ENCODE measurements at places on chromosomes 3 and 15.
A peak's percentile ranks its signal among the peaks of the same experiment; 100 is the strongest.

DNA sequence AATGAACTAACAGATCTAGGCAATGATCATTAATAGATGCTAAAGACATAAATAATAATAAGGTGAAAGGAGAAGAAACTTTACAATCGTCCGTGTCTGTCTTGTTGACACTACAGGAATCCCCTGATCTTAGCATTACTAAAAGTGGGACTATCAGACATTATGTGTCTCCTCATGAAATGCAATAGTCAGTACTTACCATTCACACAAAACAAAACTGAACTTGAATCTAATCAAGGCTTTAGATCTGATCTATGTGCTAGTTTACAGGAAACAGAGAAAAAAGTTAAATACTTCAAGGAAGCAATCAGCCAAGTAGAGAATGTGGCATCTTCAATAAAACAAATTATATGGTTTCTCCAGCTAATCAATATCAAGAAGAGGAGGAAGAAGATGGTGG lies 73.7 kb downstream of the PIK3CB start:
- no peak for DNase-seq

DNA sequence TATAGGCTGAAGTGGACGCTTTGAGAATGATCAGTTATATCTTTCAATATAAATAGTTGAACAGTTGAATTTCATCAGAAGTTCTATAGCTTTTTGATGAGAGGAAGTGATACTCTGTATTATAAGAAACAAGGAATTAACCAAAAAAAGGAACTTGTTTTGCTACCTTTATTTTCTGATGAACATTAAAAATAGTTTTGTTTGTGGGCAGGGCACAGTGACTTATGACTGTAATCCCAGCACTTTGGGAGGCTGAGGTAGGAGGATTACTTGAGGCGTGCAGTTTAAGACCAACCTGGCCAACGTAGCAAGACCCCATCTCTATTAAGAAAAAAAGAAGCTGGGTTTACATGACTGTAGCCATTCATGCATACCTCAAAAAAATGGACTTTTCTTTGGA lies 16.7 kb downstream of the BLOC1S6 start:
- DNase-seq: no peak

- DNase-seq: peak; percentile 49
These were observed 66.2 kb downstream of the KLF13 start for GRCh38 chr15:31392761-31393401.

GRCh38 chr3:78642226-78643035 lies 1125.4 kb downstream of the ROBO1 start:
- no peak for DNase-seq

GRCh38 chr3:186788482-186789370 lies 5.3 kb downstream of the EIF4A2 start:
- no peak for DNase-seq

GRCh38 chr3:150583028-150583427 lies 20.1 kb upstream of the SELENOT start:
- peak; percentile 51 for DNase-seq

DNA sequence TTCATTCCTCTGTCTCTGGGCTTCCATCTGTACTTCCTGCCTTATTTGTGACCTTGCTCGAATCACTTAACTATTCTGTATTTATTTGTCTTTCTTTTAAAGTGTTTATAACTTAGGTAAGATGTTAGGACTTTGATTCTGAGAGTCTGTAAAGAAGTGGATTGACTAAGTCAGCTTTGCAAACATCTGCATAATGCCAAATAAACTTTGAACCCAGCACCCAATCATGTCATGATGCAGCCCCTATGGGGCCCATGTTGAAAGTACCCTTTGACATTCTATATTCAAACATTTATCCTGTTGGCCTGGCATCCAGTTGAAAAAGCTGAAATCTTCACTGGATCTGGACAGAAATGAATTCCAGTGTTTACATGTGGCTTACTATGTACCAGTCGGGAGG lies 3.8 kb upstream of the MYRIP start:
- DNase-seq: no peak

DNA sequence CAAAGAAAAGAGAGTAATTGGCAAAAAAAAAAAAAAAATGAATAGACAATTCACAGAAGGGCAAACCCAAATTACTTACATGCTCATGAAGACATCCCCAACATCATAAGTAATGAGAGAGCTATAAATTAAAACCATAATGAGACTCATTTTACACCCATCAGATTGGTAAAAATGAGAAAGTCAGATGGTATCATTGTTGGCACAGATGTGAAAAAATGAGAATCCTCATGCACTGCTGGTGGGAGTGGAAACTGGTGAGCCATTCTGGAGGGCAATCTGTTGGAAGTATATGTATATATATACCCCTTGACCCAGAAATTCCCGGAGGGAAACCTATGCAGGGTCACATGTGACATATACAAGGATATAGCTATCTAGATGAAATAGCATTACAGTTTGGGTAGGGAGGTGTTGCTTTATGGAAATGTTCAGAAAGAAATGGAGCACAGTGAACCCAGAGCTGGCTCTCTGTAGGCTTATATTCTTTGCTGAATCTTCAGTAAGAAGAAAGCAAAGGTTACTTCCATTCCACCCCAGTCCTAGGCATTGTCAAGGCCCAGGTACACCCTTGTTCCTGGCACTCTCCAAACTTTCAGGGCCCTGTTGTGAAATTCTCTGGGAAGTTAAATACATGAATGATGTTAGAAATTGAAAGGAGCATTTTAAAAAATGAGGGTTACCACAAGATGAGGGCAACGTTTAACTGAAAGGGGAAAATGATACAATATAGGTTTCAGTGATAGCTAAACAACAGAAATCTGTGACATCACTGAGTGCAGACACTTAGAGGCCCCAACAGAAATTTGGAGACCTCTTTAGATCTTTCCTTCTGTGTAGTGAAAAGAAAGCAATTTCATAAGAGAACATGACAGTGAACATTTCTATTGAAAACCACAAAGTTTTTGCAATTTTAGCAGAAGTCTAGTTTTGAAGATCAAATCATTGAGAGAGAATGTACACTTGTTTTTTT lies 132.7 kb upstream of the TPRG1 start:
- DNase-seq: no peak

- DNase-seq: no peak
These were observed 190.1 kb downstream of the NSMCE3 start for GRCh38 chr15:29079479-29079878.

GRCh38 chr15:42080919-42081830 lies 13.2 kb downstream of the PLA2G4D start:
- DNase-seq: no peak

GRCh38 chr15:58171476-58172061 lies 33.4 kb downstream of the AQP9 start:
- no peak for DNase-seq

DNA sequence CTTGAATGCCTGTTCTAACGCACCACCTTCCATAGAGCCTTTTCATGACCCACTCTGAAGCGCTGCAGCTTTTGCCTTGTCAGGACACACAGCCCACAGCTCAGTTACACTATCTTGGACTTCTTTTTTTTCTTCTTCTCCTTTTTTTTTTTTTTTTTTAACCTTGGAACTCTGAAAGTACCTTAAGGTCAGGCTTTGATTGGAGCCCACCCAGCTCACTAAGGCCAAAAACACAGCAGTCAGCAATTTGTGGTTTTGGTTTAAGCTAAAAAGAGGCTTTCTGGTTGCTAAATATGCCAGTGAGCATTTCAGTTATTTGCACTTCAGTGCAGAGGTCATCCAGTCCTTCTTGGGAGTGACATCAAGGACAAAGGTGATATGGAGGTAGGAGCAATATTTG lies 1.7 kb downstream of the SLC25A20 start:
- DNase-seq: no peak

DNA sequence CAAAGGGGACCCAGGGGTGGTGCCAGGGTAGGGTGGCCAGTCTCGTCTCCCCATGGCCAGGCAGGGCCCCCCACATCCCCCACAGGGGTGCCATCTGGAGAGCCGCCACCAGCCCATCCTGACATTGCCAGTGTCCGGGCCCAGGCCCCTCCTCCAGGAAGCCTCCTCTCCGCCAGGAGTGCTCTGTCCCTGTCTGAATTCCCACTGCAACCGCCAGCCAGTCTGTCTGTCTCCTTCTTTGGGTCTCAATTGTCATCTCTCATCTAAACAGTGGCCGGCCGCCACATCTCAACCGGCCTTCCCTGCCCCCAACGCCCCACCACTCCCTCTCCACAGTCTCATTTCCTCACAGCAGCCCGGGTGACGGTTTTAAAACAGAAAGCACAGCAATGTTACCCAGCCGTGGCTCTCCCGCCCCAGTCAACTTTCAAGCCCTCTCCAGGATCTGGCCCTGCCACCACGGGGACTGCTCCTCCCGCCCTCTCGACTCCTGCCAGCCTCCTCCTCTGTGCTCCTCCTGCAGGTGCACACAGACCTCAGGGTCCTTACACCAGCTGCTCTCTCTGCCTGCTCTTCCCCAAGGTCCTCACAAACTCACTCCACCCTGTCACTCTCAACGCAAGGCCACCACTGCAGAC lies 57.0 kb downstream of the IQSEC1 start:
- DNase-seq: peak; percentile 72

GRCh38 chr3:182258538-182259177 lies 534.6 kb upstream of the ATP11B start:
- peak; percentile 21 for DNase-seq

DNA sequence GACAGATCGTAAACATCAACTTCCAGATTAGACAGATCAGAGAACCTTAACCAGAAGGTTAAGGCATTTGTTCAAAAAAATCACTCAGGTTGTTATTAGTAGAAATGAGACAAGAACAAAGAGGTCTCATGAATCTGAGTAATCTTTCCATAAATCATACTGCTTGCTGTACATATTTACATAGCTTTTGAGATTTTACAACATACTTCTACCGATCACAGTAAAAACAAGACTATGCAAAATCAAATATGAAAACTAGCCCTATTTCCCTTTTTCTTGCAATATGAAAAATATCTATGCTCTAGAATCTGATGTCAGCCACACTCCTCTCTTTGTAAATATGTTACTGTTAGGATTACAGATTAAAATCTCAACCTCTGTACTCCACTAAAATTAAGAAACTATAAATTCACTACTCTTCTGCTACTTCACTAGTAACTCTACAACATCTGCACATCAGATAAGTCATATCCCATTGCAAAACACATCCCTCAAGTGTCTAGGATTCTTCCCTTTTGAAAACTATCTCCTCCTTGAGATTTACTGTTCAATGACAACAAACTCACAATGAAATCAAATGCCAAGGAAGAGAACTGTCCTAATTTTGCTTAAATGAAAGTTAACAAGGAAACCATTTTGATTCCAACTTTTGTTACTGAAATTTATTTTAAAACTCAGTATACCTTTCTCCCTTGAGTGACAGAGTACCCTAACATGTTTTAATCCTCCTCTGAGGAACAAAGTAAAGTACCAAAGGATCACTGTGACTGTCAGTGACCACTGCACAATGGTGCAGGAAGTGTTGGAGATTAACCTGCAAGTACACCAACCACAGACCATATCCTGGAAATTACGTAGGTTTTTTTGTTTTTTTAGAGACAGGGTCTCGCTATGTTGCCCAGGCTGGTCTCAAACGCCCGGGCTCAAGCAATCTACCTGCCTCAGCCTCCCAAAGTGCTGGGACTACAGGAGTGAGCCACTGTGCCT lies 12.8 kb downstream of the DCUN1D1 start:
- peak; percentile 35 for DNase-seq

- no peak for DNase-seq
These were observed 14.4 kb upstream of the TBL1XR1 start for GRCh38 chr3:177211503-177212277.

GRCh38 chr15:81093961-81094360 lies 40.1 kb upstream of the CFAP161 start:
- DNase-seq: no peak

DNA sequence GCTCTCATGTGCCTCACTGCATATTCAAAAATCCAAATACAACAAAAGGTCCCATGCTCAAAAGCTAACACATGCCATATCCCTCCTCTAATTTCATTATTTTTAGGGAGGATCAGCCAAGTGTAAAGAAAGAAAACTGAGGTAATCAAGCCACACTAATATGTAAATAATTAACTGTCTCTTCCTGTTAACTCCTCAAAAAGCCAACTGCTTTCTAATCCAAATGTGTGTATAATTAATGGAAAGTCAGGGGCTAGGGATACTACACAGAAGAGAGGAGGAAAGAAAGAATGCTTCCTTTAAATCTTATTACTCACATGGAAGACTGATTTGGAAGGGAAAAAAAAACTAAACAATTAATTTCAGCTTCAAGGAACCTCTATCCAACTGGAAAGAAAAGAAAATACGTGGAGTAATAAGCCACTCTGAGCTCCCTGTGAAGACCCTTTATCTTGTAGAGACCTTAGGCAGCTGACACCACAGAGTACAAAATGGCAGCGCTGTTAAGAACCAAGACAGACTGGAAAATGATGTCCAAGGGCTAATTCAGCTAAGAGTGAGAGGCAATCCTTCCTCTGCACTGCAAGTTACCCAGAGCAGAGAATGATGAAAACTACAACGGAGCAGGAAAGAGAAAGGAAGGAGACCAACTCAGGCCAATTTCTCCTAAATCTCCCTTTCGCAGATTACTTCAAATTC lies 56.8 kb downstream of the ZNF148 start:
- no peak for DNase-seq

GRCh38 chr15:96457841-96458240 lies 127.3 kb downstream of the NR2F2 start:
- DNase-seq: no peak

- peak; percentile 95 for DNase-seq
These were observed 578 bp downstream of the LACTB start for GRCh38 chr15:63122002-63122875.

DNA sequence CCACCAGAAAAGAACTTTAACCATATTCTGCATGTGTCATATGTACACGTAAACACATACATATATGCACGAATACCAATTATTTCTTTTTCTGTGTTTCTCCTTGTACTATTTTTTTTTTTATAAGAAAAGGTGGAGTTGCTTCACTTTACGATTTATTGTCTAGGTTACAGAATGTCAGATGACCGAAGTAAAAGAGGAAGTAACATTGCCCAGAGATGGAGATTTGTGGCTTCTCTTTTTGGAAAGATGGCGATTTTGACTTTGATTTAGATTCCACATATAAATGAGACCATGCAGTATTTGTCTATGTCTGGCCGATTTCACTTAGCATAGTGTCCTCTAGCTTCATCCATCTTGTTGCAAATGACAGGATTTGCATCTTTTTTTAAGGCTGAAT lies 293.1 kb downstream of the SV2B start:
- no peak for DNase-seq

GRCh38 chr3:175941352-175941751 lies 1082.2 kb downstream of the NAALADL2 start:
- DNase-seq: peak; percentile 16

DNA sequence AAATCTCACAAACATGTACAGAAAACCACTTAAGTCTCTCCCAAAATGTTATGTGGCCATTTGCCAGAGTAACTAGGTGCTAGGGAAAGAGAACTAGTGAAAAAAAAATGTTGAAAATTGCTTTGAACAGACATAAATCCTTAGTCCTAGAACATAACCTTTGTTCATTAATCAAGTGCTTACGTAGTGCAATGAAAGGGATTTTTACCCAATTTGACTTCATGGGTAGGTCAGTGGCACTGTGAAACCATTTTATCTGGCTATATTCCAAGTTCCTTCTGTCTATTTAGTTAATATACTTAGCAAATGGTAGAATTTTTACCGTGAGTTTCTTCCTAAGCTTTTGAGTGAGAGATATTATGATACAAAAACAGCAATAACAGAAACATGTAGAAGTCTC lies 209.4 kb downstream of the DIPK2A start:
- no peak for DNase-seq

GRCh38 chr3:28674212-28674611 lies 325.6 kb upstream of the AZI2 start:
- no peak for DNase-seq

All from GM20000 (cell line).